H1 (cell line): ENCODE measurements at places on chromosomes 11 and 22. TPM values are rescaled to one million over a fixed set of nuclear protein-coding genes. Genes with fewer than 3 reads are reported as not detected.

The CBL gene
- polyA plus RNA-seq = 22.3 and 23.1 TPM in 2 replicates

The CALCA gene
- polyA plus RNA-seq = 0.73 and 1.4 TPM in 2 replicates

The CASP4 gene
- 0.05 and 0.09 TPM in 2 replicates for polyA plus RNA-seq

The CTSW gene
- polyA plus RNA-seq = not detected in 2 replicates

The TIMP3 gene
- 1.1 and 1.3 TPM in 2 replicates for polyA plus RNA-seq

The CHRM1 gene
- 0.05 and 0.08 TPM in 2 replicates for polyA plus RNA-seq

The ZNF195 gene
- 23.4 and 23.9 TPM in 2 replicates for polyA plus RNA-seq

The NADSYN1 gene
- 38.6 and 46.9 TPM in 2 replicates for polyA plus RNA-seq

The OR2AT4 gene
- 0.09 TPM in 1 of 2 replicates, not detected in the other for polyA plus RNA-seq

The OR5D13 gene
- not detected in 2 replicates for polyA plus RNA-seq

The MMP27 gene
- not detected in 2 replicates for polyA plus RNA-seq

The OR9G1 gene
- not detected in 2 replicates for polyA plus RNA-seq

The E2F8 gene
- 3.8 and 5.4 TPM in 2 replicates for polyA plus RNA-seq

The TSPO gene
- polyA plus RNA-seq = 51.5 and 63.4 TPM in 2 replicates

The FKBP2 gene
- polyA plus RNA-seq = 52.5 and 67.3 TPM in 2 replicates

The BCR gene
- 66.7 and 110 TPM in 2 replicates for polyA plus RNA-seq

The SLC22A8 gene
- not detected in 2 replicates for polyA plus RNA-seq

The GPR137 gene
- 36.2 and 55.5 TPM in 2 replicates for polyA plus RNA-seq

The NARS2 gene
- polyA plus RNA-seq = 14.8 and 26.2 TPM in 2 replicates

The SLC7A4 gene
- polyA plus RNA-seq = 0.88 and 0.92 TPM in 2 replicates

The RIC3 gene
- 5.0 and 6.4 TPM in 2 replicates for polyA plus RNA-seq

The SUSD2 gene
- 4.8 and 5.5 TPM in 2 replicates for polyA plus RNA-seq

The CBLIF gene
- not detected in 2 replicates for polyA plus RNA-seq

The HBG2 gene
- 0.19 and 0.23 TPM in 2 replicates for polyA plus RNA-seq

The AGBL2 gene
- 6.5 and 7.1 TPM in 2 replicates for polyA plus RNA-seq

The C11orf16 gene
- polyA plus RNA-seq = 0.06 and 0.08 TPM in 2 replicates

The NEFH gene
- polyA plus RNA-seq = 0.57 and 0.74 TPM in 2 replicates

The PGA5 gene
- polyA plus RNA-seq = 2.0 and 2.5 TPM in 2 replicates

The CEND1 gene
- polyA plus RNA-seq = 0.82 and 1.3 TPM in 2 replicates

The CHEK1 gene
- 24.1 and 37.7 TPM in 2 replicates for polyA plus RNA-seq

The MS4A15 gene
- 0.15 and 0.41 TPM in 2 replicates for polyA plus RNA-seq

The ST14 gene
- polyA plus RNA-seq = 24.9 and 31.8 TPM in 2 replicates
